ENCODE measurements at places on chromosomes 2 and 18. TPM values are rescaled to one million over a fixed set of nuclear protein-coding genes. Genes with fewer than 3 reads are reported as not detected.

- DNase-seq, result no peak
Observed at GRCh38 chr2:228642861-228643260, 461.4 kb upstream of the SPHKAP start.

GRCh38 chr2:217327953-217328621 is 468.2 kb upstream of the TNP1 start:
- no peak for DNase-seq

The DSG2 gene
- polyA plus RNA-seq, result not detected

- DNase-seq, result no peak
Observed at GRCh38 chr2:241179899-241180298, 8.6 kb upstream of the ANO7 start.

The CRYBA2 gene
- polyA plus RNA-seq, result not detected

GRCh38 chr2:168849610-168850009 is 40.6 kb downstream of the SPC25 start:
- DNase-seq, result peak; percentile 11

The REG3A gene
- polyA plus RNA-seq, result not detected

- no peak for DNase-seq
Observed at GRCh38 chr2:154961676-154962075, 263.2 kb downstream of the KCNJ3 start.

The EML4 gene
- 49.4 TPM for polyA plus RNA-seq

GRCh38 chr18:58458304-58458703 is 170.6 kb downstream of the ALPK2 start:
- DNase-seq, result no peak

The INSIG2 gene
- 34.0 TPM for polyA plus RNA-seq

- no peak for DNase-seq
Observed at GRCh38 chr2:147068071-147068470, 776.8 kb upstream of the ACVR2A start.

The TSPYL6 gene
- polyA plus RNA-seq, result 0.15 TPM

DNA sequence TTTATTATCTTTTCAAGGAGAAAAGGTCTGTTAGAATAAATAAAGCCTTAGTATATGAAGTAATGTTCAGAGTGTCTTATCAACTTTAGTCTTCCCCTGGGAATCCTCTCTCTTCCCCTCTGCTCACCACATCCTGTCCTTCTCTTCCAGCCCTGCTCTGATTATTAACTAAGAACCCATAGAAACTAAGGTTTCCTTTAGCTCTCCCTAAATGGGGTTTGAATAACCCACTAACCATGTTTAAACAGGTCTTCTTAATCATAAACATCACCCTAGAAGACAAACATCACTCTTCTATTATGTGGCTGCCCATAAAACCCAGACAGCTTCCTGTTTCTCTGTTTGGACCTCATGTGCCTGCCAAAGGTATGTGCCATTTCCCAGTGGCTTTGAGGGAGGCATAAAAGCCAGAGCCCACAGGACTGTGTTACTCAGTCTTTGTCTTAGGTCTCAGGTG is 50.1 kb downstream of the SLC14A1 start:
- no peak for DNase-seq

DNA sequence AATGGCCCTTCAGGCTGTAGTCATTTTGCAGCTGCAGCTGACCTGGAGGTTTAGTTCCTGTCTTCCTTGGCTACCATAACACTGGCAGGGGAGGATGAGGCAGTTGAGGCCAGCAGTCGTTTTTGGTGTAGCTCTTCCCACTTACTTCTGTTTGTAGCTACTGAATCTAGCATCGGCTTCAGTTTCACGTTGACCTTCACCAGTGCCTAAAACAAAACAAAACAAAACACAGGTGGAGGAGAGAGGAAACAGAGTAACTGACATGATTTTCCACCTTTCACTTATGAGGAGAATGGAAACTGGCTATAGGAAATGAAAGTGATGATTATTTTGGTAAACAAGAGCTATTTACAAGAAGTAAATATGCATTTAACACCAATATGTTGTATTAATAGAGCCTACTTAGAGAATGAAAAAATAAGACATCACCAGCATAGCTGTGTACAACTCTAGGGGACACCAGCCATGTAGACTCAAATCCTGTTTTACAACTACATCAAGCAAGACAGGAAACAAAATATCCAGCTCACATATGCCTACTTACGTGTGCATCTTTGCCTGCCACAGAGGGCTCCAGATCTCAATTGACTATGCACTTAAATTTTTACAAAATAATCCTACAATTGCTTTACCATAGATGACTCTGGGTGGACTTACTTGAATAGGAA is 236.9 kb downstream of the AGPS start:
- DNase-seq, result no peak

The MAIP1 gene
- polyA plus RNA-seq, result 11.0 TPM

GRCh38 chr2:173962583-173963110 is 2.5 kb downstream of the SP3 start:
- no peak for DNase-seq

DNA sequence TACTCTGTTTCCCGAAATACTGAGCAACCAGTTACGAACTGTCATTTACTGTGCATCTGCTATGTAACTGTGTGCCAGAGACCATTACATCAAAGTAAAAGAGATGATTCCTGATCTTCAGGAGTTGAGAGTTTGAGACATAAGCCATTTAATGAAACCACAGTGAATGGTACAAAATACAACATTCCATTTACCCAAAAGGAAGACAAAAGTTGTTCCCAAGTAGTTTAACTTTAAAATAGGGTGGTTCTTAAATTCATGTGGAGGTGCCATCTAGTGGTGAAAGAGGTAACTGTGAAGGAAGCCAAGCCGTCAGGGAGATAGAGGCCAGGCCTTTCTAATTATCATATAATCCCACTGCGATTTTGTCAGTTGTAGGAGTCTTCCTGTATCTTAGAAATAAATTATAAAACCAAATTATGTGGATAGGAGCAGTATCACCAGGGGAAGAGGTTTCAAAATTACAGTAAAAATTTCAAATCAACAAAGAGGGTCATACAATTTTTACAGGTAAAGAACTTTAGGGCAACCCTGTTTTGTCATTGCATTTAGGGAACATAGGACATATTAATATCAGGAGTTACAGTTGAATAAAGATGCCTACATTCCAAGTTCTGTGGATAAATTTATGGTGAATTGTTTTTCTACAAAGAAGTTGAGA is 67.7 kb downstream of the EPAS1 start:
- DNase-seq, result peak; percentile 42

GRCh38 chr2:7436096-7436906 is 519.1 kb downstream of the RNF144A start:
- DNase-seq, result no peak

The RBM43 gene
- 9.8 TPM for polyA plus RNA-seq

GRCh38 chr2:204104811-204105210 is 168.2 kb downstream of the ICOS start:
- no peak for DNase-seq

The SERPINB10 gene
- polyA plus RNA-seq, result 0.09 TPM

DNA sequence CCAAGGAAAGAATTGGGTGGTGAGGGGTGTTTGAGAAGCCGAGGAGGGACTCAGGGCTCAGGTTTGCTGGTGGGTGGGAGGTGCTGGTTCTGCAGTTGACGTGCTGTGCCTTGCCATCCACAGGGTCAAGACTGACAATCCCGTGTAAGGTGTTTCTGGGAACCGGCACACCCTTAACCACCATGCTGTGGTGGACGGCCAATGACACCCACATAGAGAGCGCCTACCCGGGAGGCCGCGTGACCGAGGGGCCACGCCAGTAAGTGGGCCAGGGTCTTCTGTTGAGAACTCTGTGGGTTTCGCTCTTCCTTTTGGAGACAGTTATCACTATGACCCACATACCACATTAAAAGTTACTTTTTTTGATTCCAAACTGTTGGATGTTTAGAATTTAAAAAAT is 32.6 kb downstream of the IL1R2 start:
- no peak for DNase-seq

DNA sequence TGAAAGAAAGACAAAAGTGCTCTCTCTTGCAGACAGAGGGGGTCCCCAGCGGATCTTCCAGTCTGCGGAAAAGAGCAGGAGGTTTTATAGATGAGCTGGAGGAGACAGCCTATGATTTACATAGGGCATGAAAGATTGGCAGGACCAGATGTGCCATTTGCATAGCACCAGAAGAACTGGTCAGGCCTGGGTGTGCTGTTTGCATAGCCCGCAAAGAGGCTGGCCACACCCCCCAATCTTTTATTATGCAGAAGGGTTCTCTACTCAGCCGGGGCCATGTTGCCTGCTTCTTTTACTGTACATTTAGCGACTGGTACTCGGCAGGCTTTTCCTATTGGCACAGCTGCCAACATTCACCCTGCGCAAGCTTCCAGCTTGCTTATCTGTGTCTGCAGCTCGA is 317.6 kb downstream of the GALR1 start:
- no peak for DNase-seq

GRCh38 chr18:24860978-24861680 is 400.7 kb downstream of the HRH4 start:
- no peak for DNase-seq

- no peak for DNase-seq
Observed at GRCh38 chr18:54233228-54233625, 8.8 kb upstream of the MBD2 start.

The CABYR gene
- polyA plus RNA-seq, result not detected

- peak; percentile 52 for DNase-seq
Observed at GRCh38 chr18:75204269-75204731, 4.6 kb downstream of the PTGR3 start.

The RPIA gene
- 23.4 TPM for polyA plus RNA-seq

DNA sequence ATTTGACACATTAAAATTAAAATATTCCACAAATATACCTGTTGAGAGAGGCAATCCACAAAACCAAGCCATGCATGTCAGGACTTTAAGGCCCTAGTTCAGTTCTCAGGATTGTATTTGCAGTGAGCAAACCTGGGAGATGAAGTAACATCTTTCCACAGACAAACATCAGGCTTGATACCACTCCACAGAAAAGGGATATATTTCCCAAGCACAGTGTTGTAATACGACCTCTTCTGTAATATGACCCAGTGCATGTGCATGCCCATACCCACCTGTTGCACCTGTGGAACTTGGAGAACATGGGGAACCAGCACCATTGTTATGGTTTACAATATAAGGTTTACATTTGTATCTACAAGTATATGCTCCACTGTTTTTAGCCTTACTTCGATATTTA is 184.0 kb downstream of the PDE11A start:
- DNase-seq, result no peak

GRCh38 chr2:219968685-219969345 is 341.4 kb downstream of the SLC4A3 start:
- DNase-seq, result no peak

DNA sequence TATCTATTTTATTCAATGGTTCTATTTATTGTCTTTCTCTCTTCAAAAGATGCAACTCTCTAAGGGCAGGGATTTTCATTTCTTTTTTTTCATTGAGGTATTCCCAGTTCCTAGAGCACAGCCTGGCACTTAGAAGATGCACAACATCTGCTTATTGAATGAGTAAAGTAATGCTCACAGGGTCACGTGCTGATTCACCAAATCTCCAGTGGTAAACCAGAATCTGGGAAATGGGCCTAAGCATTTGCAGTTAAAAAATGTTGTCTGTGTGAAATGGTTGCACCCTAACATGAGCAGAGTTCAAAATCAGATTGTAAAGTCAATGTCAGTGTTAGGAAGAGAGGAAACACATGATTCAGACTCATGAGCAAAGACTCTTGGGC is 15.8 kb downstream of the SLC8A1 start:
- DNase-seq, result no peak

The IL1A gene
- not detected for polyA plus RNA-seq

DNA sequence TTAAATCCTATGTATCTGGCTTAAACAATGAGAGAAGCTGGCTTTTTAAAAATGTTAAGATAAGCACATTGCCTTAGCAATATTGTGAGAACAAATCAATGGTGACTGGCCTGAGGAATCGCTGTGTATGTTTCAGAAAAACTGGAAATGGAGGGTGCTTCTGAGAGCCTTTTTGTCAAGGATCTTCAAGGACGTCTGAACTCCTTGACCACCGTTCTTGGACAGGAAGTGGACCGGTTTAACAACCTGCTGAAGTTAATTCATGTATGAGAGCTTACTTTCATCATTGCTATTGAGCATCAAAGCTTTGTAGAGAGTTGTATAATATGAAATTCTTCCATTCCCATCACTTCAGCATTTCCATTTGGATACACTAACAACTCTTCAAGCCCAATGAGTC is 72.6 kb downstream of the TRABD2A start:
- DNase-seq, result no peak

GRCh38 chr2:3045318-3045921 is 332.2 kb downstream of the EIPR1 start:
- no peak for DNase-seq

The SIX2 gene
- polyA plus RNA-seq, result 5.3 TPM

The CCNYL1 gene
- polyA plus RNA-seq, result 14.4 TPM

The POTEC gene
- not detected for polyA plus RNA-seq

GRCh38 chr18:55858661-55859515 is 270.9 kb upstream of the TCF4 start:
- DNase-seq, result no peak

DNA sequence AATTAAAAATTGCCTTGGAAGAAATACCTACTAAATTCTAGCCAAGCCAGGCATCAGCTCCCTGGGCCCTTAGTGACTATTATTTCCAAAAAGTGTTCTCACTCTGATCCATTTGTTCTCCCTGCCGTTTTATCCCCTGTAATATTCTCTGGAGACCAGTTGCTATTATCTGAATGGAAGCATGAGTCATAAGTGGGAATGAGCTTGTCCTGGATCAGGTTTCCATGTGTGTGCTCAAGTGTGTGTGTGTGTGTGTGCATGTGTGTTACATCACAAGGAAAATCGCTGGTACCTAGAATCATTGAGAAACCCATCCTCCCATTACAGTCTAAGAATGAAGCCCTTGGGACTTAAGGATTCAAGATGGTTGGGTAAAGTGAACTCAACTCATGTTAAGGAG is 130.3 kb upstream of the CXCR4 start:
- no peak for DNase-seq

The TEKT4 gene
- polyA plus RNA-seq, result not detected

The DCDC2C gene
- polyA plus RNA-seq, result not detected

- no peak for DNase-seq
Observed at GRCh38 chr2:32522770-32523169, 105.1 kb upstream of the TTC27 start.

DNA sequence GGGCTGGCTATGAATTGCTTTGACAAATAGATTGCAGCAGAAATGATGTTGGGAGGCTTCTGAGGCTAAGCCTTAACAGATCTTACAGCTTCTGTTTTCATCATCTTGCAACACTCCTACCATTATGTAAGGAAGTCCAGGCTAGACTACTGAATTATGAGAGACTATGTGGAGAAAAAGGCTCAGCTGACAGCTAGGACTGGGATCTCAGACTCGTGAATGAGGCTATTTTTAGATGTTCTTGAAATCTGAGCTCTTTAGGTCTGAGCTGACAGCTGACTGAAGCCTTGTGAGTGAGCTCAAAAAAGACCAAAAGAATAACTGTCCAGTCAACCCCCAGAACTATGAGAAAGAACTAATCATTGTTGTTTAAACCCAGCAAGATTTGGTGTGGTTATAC is 70.3 kb downstream of the VWC2L start:
- DNase-seq, result peak; percentile 13

GRCh38 chr18:54825601-54826344 is 2.5 kb upstream of the RAB27B start:
- DNase-seq, result no peak
